ENCODE measurements at places on chromosomes 1 and 21.

DNA sequence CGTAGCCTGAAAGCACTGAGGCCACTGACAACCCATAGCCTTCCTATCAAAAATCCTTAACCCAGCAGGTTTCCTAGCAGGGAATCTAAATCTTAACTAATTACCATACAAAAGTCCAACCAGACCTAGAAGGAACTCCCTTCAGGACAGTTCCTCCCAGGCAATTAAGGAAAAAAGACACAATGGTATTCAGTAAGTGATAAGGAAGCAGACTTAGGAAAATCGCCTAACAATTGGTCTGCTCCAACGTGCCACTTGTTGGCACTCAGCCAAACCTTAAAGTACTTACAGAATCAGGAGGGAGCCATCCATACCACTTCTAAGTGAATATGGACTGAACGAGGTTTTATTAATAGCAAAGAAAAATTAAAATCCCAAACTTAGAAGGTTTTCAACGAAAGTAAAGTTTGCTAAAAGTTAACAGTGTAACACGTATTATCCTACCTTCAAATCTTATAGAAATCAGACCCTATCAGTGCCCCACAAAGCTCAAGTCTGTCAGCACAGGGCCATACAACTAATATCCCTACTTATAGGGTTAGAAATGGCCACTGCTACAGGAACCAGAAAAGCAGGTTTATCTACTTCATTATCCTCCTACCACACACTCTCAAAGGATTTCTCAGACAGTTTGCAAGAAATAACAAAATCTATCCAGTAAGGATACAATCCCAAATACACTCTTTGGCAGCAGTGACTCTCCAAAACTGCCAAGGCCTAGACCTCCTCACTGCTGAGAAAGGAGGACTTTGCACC is 29.0 kb downstream of the SPATA6 start:
- no peak for DNase-seq

GRCh38 chr1:62144238-62144831 is 50.3 kb upstream of the L1TD1 start:
- no peak for DNase-seq

DNA sequence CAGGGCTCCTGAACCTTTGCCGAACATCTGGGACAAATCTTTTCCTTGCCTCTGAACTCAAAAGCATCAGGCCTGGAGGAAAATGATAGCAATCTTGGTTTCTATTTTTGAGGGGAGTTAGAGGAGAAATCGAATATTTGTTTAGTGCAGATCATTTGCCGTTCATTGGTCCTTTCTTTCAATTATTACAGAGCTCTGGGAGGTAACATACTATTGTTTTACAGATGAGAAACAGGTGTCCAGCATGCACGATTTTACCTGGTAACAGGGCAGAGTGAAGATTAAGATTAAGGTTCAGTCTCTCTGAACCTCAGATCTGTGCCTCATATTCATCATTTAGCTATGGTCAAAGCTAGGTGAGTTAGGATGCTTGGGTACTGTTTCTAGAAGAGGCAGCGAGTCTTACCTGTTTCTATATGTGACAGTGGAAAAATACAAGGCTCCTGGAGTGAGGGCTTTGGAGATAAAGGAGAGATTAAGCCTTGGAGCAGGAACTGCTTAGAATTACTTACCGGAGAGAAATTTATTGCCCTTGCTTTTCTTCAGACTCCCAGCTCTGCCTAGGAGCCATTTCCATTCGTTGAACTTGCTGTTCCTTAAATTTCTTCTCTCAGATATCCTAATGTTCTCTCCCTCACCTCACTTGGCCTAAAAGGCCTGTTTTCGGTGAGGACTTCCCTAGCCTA is 1.4 kb downstream of the PRCC start:
- no peak for DNase-seq

GRCh38 chr1:81695741-81696140 is 105.0 kb upstream of the ADGRL2 start:
- DNase-seq, result no peak

GRCh38 chr1:95386915-95387314 is 152.9 kb downstream of the RWDD3 start:
- no peak for DNase-seq

- DNase-seq, result no peak
Observed at GRCh38 chr1:81449786-81450185, 350.9 kb upstream of the ADGRL2 start.

DNA sequence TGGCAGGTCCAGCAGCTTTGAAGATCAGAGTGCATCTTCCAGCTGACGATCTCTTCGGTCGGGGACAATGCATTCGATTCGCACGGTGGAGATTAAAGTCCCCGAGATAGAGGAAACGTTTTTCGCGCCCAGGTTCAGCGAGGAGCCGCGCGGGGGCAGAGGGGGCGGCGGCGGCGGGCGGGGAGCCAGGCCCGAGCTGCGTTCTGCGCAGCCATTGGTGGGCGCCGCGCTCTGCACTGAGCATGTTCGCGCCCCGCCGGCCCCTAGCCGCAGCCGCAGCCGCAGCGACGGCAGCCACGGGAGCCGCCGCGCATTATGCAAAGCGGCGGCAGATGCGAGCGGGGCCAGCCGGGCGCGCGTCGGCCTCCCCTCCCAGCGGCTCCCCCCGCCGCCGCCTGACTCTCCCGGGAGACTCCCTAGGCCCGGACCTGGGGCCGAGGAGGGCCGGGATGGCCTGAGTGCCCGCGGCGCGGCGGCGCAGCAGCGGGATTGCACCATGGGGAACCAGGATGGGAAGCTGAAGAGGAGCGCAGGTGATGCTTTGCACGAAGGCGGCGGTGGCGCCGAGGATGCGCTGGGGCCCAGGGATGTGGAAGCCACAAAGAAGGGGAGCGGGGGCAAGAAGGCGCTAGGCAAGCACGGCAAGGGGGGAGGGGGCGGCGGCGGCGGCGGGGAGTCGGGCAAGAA is at the start of gene FMN2:
TSS of gene FMN2 (plus strand) at position 270 of the 687 bp plus-strand sequence. CDS start at position 497, 227 bp downstream.
- no peak for DNase-seq
